ENCODE measurements at places on chromosomes 13 and 19.

- DNase-seq: no peak
These were observed 1268.2 kb downstream of the SLITRK1 start for GRCh38 chr13:82614086-82614485.

DNA sequence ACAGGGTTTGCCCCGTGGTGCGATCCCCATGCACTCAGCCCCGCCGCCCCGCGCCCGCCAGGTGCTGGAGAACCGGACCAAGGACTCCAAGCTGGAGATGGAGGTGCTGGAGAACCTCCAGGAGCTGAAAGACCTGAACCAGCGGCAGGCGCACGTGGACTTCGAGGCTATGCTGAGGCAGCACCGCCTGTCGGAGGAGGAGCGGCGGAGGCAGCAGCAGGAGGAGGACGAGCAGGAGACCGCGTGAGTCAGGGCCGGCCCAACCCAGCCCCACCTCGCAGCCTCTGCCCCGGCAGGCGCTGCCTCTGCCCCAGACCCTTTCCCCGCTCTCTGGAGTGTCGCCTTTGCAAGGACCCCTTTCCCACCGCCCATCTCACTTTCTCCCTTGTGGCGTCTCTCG, 11.3 kb downstream of the YJU2 start:
- no peak for DNase-seq

- no peak for DNase-seq
These were observed 107.3 kb upstream of the ZNF507 start for GRCh38 chr19:32238076-32238475.

GRCh38 chr19:55257461-55258420, 1.1 kb downstream of the PPP6R1 start:
- DNase-seq: peak; percentile 22

DNA sequence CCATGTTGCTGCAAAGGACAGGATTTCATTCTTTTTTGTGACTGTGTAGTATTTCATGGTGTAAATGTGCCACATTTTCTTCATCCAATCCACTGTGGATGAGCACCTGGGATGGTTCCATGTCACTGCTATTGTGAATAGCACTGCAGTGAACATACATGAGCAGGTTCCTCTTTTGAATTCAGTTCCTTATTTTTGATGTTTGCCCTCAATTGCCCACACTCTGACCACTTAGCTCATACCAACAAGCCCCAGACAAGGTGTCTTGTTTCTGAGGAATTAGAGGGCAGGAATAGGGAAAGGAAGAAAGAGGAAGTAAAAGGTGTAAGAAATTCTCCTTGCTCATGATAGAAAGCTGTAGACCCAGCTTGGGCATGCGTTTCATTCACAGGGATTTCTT, 244.2 kb upstream of the ZNF507 start:
- no peak for DNase-seq

Data from stimulated activated naive CD4-positive, alpha-beta T cell (primary cell).